Germinal center (tissue), 1 donor: ENCODE measurements at places on chromosomes 12 and 14.

GRCh38 chr14:23660290-23661226, 24.4 kb downstream of the DHRS2 start:
- no peak for DNase-seq

DNA sequence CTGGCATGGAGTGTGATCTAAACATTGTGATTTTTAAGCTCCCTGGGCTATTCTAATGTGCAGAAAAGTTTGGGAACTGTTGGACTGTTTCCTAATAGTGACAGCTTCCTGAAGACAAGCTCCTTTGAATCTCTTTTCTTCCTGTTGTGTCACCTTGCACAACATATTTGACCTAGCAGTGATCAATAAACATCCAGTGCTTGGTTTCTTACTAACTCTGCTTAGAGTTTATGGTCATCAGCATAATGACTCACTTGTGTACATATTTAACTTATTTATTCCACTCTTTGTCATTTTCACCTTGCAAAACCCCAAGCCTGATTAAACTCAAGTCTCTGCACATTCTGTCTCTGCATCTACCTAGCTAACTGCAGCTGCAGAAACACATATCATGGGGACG, 27.3 kb upstream of the TBC1D30 start:
- no peak for DNase-seq

DNA sequence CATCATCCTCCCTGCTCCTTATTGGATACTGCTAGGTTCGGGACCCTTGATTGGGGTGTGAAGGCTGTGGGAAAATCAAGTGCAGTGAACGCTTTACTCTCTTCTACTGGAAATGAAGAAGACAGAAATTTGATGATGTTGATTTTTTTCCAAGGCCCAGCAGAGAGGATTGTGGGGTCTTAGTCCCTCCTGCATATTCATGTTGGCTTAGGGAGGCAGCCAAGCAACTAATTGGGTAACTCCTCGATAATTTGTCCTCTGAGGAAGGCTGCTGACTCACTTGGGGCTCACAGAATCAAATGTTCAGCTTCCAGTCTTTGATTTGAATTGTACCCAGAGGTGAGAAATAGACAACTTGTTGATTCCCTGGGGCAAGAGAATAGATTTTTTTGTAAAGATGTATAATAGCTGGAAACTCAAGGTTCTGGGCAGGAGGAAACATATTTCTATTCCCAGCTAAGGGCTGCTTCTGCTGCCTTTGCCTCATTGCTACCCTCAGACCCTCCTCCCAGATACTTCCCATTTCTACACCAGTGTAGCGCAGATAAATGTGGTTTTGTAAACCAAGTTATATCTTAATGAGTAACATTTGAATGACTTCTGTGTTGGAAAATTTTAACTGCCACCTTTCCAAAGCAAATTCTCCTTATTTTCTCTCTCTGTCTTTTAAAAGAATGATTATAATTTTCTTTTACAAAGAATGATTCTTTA, 21.7 kb downstream of the NEUROD4 start:
- DNase-seq = no peak

DNA sequence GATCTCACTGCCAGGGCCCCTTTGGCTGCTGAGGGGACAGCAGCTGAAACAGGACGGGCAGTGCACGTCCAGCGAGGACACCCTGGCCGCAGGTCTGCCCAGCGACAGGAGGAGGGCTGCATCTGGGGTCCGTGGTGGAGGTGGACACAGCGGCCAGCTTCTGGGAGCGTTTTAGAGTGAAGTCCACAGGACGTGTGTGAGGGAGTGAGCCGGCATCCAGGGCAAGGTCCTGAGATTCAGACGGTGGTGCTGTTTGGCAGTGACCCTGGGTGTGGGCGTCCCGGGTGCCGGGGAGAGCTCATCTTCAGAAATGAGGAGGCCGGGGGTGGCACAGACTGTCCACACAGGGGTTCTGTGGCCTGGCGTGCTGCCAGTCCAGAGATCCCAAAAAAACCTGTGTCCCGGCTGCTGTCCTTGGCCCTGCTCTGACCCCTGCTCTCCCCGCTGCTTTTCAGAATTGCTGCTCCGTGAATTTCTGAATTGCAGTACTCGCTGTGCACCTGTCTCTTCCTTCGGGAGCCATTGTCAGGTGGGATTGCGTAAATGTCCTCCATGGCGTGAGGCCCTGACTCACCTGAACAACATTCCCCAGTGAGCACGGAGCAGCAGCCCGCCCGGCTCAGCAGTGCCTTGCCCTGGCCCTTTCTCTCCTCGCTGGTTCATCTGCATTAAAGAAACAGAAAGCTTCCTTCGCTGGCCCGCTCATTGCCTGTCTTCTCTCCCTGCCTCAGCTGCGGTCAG, 183.5 kb upstream of the C14orf180 start:
- no peak for DNase-seq

GRCh38 chr14:20792556-20792955, 10.1 kb downstream of the RNASE1 start:
- no peak for DNase-seq

GRCh38 chr12:67601126-67601525, 47.4 kb upstream of the DYRK2 start:
- no peak for DNase-seq

GRCh38 chr12:58847901-58848600, 72.3 kb downstream of the LRIG3 start:
- DNase-seq = no peak

GRCh38 chr12:4828176-4828575, 81.5 kb upstream of the KCNA1 start:
- DNase-seq = no peak

GRCh38 chr14:55899531-55899930, 218.7 kb upstream of the PELI2 start:
- no peak for DNase-seq

DNA sequence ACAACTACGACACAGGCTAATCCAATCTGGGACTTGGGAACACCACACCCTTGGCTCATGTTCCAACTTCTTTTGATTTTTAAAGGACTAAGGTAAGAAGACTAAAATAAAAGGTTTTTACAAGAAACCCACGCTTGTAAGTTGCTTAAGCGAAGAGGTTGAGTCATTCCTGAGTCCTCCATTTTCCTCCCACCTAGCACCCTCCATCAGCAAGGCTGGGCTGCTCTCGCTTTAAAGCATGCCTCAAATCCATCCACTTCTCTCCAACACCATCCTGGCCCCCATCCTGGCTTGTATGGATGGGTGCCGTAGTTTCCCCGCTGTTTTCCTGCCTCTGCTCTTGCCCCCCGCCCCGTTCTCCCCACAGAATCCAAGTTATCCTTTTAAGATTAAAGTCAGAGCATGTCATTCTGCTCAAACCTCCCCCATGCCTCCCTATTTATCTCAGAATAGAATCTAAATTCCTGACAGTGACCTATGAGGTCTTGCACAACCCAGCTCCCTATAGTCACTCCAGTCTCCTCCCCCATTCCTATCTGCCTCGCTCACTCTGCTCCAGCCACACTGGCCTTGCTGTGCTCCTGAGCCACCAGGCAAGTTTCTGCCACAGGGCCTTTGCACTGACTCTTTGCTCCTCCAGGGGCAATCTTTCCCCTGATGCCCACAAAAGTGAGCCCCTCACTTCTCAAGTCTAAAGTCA, 34.5 kb downstream of the SCARB1 start:
- DNase-seq = no peak

DNA sequence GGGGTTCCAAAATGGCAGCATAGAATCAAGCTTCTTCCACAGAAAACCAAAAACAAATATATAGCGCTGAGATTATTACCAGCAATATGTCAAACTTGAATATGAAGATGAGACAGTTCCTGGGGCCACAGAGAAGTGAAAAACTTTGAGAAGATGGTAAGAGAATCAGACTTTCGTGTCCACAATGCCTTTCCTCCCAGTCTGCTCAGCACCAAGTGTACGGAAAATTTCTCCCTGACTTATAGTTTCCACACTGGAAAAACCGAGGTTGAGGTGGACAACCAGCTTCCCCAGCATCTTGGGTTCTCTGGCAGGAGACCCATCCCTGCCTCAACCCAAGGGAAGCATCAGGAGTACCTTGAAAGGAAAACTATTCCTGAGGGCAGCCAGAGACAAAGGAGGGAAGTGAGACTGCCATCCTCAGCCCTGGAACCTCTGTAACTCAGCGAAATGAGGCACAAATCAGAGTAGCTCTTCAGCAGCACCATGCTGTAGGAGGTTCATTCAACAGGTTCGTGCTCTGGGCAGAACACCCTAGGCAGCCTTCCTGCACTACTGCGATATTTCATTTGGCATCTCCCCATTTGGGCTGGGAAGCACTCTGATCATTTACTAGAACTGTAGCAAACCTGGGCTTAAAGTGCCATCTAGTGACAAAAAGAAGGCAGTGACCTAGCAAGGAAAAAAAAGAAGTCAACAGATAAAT, 52.4 kb upstream of the CAPRIN2 start:
- DNase-seq = peak; percentile 17

DNA sequence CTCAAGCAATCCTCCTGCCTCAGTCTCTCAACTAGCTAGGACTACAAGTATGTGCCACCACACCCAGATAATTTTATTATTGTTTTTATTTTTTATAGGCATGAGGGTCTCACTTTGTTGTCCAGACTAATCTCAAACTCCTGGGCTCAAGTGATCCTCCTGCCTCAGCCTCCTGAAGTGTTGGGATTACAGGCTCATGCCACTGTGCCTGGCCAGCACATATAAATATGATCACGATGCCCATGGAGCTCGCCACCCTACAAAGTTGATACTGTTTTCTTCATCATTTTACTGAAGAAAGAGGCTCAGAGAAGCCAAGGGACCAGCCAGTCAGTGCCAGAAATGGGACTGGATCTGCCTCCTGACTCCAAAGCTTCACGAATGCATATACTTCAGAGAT, 53.1 kb downstream of the NFKBIA start:
- no peak for DNase-seq

GRCh38 chr14:69559581-69560011, 15.1 kb downstream of the CCDC177 start:
- DNase-seq = no peak

GRCh38 chr12:100555722-100556121, 17.8 kb upstream of the GAS2L3 start:
- DNase-seq = no peak

DNA sequence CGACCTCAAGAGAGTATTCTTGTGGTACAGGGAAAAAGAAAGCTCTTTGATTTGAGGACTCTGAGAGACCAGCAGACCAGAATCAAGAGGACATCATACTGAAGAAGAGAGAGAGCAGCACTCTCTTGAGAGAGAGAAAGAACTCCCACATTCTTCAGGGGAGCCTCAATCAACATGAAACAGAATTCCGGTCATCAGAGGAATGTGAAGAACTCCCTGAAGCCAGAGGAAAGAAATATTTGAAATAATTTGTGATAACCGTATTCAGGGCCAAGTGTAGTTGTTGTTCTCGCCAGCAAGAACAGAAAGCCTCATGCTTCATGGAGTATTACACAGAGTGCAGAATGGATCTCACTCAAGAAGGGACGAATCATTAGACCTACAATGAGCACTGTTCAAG, 363.8 kb upstream of the TMEM132C start:
- no peak for DNase-seq

GRCh38 chr12:25972783-25973182, 14.3 kb downstream of the RASSF8 start:
- no peak for DNase-seq

DNA sequence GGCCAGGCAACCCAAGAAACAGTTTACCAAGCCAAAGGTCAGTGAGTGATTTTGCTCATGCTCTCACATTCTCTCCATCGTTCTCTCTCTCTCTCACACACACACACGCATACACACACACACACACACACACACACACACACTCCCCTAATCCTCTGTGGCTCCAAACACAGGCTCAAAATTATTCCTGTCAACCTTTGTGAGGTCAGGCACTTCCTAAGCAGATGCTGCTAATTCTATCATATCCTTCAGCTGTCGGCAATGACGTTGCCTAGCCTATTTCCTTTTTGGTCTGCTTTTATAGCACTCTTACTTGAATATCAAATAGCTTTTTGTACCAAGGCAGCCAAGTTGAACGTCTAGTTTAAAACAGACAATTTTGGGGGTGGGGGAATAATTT, 98.9 kb upstream of the EGLN3 start:
- DNase-seq = no peak

DNA sequence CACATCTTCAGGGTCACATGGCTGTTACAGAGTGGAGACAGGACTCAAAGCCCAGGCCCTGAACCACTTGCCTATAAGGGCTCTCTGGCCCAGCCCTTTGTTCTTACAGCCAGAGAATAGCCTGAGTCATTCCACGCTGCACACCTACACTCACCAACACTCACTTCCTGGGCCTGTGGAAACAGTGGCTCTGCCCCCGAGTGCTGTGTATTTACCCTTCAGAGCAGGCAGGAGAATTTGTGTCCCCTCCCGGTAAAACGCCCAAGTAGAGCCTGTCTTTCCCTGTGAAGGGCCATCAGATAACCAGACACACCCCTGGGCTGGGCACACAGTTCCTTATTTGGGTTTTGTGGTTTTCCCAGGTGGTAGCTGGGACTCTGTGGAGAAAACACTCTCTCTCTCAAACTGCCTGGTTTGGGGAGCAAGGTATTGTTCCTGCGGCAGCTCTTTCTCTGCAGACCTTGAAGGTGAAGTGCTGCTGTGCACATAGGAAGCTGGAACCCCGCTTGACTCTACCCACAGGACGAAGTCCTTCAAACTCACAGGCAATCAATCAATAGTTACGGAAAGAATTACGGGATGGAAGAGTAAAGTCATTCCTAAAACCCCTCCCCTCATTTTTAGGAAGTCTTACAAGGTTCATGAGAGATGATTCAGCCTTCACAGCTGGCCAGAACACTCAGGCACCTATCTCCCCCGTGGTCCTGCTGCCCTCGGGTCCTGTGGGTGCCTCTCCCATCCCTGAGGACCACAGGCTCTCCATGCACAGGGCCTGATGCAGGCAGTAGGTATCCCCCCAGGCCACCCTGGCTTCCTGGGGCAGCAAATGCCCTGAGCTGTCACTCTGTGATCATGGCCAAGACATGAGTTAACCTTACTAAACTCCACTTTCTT, 20.3 kb downstream of the FIGNL2 start:
- no peak for DNase-seq

DNA sequence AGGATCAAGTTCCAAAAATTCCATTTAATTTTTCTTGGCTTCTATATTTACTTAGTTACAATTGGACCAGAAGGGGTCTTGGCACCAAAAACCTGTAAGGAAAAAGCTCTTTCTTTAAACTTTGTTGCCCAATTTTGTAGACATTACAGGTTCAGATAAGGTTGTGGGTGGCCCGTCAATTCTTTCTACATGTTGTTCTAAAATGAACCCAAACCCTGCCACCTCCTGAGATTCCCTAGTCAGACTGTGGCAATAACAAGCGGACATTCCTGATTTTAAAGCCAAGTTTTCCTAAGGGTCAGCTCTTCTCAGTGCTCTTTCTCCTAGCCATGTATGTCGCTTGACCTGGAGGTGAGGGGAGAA, 45.0 kb upstream of the GSG1 start:
- DNase-seq = no peak

DNA sequence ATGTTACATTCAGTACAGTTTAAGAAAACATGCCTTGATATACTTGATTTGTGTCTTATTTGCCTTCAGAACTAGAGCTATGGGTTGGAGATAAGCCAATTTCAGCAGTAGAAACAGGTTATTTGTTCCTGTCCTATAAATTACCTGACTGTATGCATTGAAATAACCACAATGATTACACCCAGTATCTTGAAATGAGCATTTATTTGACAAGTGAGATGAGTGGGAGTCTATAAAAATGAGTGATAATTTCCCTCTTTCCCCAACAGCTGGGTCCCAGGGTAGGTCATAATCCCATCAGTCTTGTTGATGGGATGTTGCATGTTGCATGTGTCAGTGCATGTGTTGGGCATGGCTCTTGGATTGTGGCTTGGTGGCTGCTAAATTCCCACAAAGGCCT, 3.7 kb downstream of the TAS2R42 start:
- no peak for DNase-seq

- no peak for DNase-seq
Measured at GRCh38 chr12:129776977-129777667, 126.7 kb downstream of the TMEM132D start.
